ENCODE measurements at places on chromosomes 6 and 20.

- DNase-seq = no peak
Observed at GRCh38 chr6:161424421-161424820, 150.6 kb upstream of the AGPAT4 start.

- no peak for DNase-seq
Observed at GRCh38 chr6:14017626-14018475, 93.1 kb downstream of the RNF182 start.

- no peak for DNase-seq
Observed at GRCh38 chr20:18926965-18927364, 113.4 kb downstream of the SCP2D1 start.

GRCh38 chr6:39910744-39911143 is 23.5 kb downstream of the MOCS1 start:
- no peak for DNase-seq

DNA sequence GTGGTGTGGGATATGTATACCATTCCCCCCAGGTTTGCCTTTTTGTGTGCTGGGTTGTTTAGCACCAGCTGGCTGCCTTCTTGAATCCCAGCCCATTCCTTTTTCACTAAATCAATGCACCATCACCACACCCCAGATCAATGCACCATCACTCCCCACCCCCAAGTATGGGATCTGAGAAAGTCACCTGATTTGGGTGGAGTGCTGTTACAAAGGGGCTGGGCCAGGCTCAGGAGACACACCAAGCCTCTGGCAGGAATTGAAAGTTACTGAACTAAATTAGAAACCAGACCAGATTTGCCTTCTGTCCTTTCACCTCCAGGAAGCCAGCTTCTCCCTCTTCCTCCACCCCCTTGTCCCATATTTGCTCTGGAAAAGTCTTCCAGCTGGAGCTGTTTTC is 19.6 kb upstream of the PKHD1 start:
- DNase-seq = no peak
